Fibroblast of lung (primary cell): ENCODE measurements at places on chromosomes 6 and 20. TPM values are rescaled to one million over a fixed set of nuclear protein-coding genes. Genes with fewer than 3 reads are reported as not detected.

- no peak for DNase-seq
Observed at GRCh38 chr20:63035603-63036185, 28.9 kb upstream of the BHLHE23 start.

DNA sequence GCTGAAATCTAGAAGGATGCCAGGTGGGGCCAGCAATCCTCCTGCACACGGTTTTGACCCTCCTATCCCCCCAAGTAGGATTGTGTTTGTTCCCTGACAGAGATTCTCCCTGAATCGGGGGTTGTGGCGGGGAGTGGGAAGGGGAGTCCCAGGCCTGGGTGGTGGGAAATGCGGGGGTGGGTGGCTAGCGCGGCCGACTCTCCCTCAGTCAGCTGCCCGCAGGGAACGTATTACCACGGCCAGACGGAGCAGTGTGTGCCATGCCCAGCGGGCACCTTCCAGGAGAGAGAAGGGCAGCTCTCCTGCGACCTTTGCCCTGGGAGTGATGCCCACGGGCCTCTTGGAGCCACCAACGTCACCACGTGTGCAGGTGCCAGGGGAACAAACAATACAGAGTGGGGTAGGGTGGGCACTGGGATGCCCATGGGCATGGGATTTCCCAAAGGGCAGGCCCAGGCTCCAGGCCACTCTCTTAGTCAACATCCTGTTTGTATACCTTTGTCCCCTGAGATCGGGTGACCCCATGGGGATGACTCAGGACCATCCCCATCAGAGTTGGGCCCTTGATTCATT, 16.1 kb upstream of the ZNF76 start:
- DNase-seq = no peak

Gene SYNDIG1
- 0.17 and 0.51 TPM in 2 replicates for total RNA-seq

DNA sequence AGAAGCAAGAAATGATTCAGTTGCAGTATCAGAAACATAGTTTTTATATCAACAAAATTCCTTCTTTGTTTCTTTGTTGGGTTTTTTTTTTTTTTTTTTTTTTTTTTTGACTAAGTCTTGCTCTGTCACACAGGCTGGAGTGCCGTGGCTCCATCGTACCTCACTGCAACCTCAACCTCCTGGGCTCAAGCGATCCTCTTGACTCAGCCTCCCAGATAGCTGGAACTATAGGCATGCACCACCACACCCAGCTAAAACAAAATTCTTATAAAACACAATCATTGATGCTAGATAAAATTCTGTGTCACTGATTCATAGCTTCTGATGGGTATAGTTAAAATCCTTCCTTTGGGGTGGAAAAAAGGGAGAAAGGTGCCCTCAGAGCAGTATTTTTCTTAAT, 110.3 kb upstream of the TNFAIP3 start:
- no peak for DNase-seq
